CD4-positive, alpha-beta T cell treated with Interleukin-15 for 4 hours (primary cell): ENCODE measurements at places on chromosomes 1 and 21.
A peak's percentile ranks its signal among the peaks of the same experiment; 100 is the strongest.

DNA sequence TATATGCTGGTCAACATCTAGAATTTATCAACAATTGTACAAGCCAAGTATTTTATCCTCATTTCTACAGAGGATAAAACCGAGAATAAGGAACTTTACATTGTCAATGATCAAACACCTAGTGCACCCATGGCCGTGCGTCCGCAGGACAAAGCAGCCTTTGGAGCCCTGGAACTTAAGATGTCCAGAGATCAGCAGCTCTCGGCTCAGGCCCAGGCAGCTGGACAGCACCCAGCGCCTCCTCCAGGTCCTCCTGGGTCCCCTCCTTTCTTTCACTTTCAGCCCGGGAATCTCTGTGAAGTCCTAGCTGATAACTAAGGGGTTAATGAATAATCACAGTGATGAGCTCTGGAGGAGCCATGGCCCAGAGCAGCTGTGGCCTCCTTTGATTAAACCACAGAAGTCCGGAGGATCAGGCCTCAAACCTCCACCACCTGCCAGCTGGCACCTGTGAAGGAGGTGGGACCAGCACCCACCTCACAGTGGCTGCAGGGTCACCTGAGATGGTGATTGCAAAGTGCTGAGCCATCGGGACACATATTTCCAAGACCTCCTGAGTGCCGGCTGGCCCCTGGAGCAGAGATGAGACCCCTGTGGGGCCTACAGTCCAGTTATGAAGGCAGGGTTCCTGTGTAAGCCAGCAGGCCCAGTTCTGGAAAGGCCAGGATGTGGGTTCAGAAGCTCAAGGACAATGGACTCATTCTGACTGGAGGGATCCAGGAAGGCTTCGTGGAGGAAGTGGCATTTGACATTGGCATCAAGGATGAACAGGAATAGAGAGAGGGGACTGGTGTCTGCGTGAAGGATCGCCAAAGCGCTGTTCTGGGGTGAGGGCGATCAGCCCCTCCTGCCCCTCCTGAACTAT lies 11.6 kb upstream of the SAMD11 start:
- DNase-seq, result no peak

GRCh38 chr1:87632232-87632631 lies 303.6 kb downstream of the LMO4 start:
- no peak for DNase-seq

DNA sequence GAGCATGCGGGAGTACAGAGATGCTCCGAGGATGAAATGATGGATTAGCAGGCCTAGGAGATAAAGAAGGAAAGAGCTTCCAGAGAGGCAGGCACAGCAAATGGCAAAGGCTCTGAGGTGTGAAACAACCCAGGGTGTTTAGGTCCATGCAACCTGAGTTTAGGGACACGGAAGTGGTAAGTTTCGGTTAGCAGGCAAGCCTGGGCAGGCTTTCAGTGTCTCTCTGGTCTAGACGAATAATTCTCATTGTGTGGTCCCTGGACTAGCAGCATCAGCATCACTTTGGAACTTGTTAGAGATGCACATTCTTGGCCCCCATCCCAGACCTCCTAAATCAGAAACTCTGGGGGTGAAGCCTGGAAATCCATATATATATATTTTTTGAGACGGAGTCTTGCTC lies 18.6 kb downstream of the NKAIN1 start:
- no peak for DNase-seq

- no peak for DNase-seq
Observed at GRCh38 chr1:16318555-16318954, 33.7 kb downstream of the FBXO42 start.

- DNase-seq, result no peak
Observed at GRCh38 chr21:42289926-42290325, 25.3 kb downstream of the TFF3 start.

- no peak for DNase-seq
Observed at GRCh38 chr1:210707300-210708240, 378.9 kb downstream of the HHAT start.

GRCh38 chr1:24173638-24174575 lies 13.2 kb downstream of the IFNLR1 start:
- DNase-seq, result no peak

GRCh38 chr1:239677362-239677761 lies 291.0 kb downstream of the CHRM3 start:
- DNase-seq, result no peak

DNA sequence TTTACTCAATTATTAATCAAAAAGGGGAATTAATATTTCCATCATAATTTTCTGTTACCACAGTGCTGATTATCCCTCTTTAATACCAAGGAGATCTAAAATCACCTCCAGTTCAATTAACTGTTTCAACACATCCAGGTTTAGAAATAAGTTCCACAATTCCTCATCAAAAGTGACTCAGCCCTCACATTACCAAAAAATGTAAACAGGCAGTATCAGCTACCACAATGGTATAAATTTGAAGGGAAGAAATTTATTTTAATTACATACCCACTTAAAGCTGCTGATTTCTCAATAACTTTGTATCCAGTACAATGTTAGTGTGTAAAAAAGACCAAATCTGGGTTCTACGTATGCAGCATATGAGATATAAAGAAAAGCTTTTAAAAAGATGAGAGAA lies 51.9 kb downstream of the EIF4G3 start:
- no peak for DNase-seq

GRCh38 chr1:29687601-29688244 lies 451.4 kb downstream of the PTPRU start:
- no peak for DNase-seq

GRCh38 chr1:166874464-166874863 lies 1.6 kb downstream of the TADA1 start:
- no peak for DNase-seq

DNA sequence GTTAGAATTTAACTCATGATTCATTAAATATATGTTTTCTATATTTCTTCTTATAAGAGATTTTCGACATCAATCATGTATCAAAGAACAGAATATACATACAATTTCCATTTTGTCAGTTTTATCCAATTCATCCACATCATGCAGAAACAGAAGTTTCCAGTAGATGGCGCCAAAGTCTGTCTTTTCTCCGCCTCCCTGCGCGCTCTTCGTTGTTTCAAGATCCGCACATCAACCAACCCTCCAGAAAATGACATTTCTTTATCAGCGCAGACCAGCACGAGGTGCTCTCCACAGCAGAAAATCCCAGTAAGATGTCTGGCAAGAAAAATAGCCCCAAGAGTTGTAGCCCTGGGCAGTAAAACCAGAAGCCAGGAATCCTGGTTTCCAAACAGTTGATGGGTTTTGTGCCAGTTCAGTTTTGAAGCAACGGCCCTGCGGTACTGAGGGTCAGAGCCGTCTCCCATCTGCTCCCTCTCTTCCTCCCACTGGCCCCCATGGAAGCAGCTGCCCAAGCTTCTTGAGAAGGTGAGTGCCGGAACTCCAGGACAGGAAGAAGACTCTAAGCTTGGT lies 38.6 kb upstream of the GPR137B start:
- DNase-seq, result peak; percentile 69

DNA sequence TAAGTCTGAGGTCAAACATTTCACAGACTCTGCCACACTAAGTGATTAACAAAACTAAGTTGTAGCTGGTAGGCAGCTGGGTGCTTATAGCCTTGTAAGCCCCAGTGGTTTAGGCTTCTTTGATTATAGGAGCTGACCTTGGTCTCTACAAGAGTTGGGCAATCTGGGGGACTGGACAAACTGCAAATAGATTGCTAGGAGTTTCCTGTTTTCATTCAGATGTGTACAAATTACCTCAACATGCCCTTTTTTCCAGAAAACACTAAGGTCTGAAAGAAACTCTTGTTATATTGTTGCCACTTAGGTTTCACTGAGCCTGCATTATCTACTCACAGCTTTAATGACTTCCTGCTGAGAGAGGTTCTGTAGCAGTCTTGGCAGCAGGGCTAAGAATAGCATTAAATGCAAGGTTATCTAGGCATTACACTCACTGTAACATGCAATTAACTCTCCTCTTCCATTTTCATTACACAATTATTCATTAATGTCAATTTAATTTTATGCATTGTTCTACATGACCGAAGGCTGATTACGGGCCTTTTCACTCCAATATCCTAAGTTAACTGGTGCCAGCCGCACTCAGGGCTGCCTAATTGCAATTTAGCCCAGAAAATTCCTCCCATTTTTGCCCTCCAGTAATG lies 314.0 kb downstream of the LMO4 start:
- no peak for DNase-seq

DNA sequence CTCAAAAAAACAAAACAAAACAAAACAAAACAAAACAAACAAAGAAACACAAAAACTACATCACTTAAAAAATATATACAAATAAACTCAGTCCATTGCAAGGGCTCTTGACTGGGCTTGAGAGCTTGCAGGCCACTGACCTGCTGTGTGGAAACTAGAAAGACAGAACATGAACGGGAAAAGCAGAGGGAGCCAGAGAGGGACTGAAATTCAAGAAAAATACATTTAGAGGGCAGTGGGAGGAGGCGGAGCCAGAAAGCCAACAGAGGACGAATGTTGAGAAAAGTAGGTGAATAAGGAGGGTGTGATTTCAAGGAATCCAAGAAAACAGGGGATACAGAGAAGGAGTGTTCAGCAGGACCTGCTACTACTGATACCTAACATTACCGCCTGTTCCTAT lies 41.4 kb upstream of the PLA2G2C start:
- no peak for DNase-seq

DNA sequence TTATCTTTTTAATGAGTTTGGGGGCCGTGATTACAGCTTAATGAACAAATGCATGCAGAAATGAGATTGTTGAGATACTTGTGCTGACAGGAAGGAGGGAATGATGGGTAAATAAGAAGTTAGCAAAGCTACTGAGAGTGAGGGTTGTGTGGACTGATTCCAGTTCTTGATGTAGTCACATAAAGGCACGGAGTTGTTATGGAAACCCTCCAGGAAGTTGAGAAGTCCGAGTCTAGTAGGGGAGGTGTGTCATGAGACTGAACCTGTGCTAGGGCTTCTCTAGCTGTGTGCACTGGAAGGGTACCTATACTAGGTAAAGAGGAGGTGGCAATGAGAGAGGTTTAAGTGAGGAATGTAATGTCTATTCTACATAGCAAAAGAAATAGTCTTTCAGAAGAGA lies 475.7 kb downstream of the USP25 start:
- no peak for DNase-seq

DNA sequence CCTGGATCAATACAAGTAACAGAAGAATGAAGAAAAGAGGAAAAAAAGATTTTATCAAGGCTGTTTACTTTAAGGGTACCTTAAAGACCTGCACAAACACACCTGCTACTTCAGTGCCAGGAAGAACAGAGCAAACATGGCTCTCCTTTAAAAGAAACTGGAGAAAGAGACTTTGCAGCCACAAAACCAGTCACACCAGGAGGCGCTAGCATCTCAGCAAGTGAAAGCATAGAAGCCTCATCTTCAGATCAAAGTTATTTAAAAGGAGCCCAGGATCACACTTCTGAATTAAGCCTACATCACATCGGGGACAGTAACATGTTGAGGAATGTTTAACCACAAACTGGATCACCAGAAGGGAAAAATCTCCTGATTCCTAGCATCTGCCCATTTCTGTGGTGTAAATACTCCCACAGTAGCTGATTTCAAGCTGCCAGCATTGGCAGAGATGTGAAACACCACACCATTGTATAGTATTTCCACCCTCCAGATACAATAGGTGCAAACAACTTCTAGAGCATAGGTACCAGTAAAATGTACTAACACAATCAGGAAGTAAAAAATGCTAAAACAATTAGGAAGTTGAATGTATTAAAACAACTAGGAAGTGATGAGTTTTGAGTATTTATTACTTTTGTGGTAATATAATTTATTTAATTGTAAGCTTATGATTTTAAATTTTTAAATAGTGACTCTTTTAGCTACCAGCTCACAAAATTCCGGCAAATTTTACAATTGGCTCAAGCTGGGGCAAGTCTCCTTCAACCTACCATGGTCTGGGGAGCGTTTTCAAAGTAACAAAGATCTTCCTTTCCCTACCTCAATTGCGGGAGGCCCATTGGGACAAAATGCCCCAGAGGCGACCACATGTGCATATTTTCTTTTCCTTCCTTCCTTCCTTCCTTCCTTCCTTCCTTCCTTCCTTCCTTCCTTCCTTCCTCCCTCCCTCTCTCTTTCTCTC lies 105.3 kb upstream of the CLDN14 start:
- DNase-seq, result no peak

DNA sequence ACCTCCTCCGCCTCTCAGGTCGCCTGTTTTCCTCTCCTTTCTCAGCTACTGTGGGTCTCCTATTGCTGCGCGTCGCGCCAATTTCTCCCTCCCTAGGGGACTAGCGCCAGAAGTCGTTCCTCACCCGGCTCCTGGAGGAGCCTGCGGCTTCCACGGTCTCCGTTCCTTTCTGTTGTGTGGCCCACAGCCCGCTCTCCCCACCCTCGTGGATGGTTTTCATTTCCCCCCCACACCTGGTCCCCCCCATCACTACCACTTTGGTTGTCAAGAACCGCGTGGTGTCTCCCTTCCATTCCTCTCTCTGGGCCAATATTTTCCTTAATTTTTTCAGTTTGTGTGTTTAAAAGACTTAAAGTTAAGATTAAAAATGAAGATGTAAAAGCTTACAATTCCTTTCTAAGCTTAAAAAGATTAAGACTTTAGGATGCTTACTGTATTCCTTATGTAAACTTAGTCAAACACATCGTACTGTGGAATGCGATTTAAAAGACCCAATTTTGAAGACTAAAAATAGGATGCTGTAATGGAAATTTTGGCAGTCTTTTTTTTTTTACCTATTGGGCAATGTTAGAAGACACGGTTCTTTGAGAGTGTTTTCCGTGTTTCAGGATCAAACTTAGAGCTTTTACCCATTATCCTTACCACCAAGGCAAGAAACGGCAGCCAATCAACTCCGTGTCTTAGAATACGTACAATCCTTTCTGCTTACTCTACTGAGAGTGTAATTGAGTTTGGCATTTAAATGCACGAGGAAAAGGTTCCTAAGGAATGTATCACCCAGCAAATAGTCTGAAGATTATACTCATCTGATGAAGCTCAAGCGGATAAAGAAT lies 773 bp downstream of the CNST start:
- peak; percentile 25 for DNase-seq

DNA sequence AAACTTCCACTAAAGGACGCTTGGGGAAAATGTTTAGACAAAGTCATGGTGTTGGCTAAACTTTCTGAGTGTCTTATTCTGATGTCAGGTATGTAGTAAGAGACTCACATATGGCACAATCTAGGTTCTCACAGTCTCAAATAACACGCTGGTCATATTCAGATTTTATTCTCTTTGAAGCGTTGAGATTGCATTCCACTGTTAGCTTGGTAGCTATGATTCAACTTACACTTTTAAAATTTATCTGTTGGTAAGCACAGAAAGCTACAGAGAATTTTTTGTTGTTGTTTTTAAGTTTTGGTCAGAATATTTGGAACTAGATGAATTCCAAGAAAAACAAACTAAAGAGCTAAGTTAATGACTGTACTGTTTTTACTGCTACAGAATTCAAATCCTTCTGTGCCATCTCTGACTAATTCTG lies 126.7 kb downstream of the PRRX1 start:
- no peak for DNase-seq
